ENCODE measurements at places on chromosomes 6 and 20.

GRCh38 chr6:37802810-37803209 lies 16.7 kb upstream of the ZFAND3 start:
- DNase-seq: no peak

- peak; percentile 40 for DNase-seq
Measured at GRCh38 chr6:27545271-27546046, 72.6 kb upstream of the ZNF184 start.

DNA sequence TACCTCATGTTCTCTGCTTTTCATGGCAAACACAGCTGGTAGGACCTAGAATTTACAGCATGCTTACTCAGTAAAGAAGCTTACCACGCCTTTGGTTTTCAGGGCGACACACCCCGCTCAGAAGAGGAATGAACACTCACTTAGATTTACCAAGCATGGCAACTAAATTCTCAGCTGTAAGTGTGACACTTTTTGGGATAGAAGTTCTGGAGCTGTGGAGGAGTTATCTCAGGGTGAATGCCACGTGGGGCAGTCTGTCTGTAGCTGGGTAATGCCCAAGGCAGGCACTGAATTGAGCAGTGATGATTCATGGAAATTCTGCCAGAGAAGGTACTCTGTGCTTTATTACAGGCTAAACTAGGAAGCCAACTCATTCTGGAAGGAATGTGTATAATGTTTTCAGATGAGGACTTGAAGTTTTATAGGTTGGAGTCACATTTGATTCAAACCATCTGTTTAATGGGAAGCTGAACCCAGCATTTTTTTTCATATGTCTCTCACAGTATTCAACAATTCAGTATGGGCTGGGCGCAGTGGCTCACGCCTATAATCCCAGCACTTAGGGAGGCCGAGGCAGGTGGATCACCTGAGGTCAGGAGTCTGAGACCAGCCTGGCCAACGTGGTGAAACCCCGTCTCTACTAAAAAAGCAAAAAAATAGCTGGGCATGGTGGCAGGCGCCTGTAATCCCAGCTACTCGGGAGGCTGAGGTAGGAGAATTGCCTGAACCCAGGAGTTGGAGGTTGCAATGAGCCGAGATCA lies 3.5 kb upstream of the PRIM2 start:
- DNase-seq: no peak

DNA sequence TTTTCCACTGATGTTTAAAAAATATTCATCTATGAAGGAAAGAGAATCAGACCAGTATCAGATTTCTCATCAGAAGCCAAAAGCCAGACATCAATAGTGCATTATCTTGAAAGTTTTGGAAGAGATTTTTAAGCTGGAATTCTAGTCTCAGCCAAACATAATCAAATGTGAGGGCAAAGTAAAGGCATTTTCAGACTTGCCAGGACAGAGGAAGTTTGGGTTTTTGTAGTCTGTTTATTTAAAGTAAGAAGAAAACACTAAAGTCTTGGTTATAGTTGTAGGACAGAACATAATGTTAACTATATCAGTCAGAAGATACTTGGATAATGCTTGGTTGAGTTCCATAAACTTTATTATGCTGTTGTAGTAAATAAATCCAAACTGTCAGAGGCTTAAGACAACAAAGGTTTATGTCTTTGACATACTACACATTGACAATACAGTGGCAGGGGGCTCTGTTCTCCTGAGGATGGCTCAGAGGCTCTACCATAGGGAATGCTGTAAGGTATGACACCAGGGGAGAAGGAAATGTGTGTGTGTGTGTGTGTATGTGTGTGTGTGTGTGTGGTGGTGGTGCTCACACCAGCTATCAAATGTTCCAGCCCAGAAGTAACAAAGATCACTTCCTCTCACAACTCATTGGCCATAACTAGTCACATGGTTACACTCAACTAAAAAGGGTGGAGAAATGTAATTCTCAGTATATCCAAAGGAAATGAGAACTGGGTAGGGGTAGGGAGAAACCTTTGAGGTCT lies 26.7 kb upstream of the YWHAB start:
- DNase-seq: no peak

DNA sequence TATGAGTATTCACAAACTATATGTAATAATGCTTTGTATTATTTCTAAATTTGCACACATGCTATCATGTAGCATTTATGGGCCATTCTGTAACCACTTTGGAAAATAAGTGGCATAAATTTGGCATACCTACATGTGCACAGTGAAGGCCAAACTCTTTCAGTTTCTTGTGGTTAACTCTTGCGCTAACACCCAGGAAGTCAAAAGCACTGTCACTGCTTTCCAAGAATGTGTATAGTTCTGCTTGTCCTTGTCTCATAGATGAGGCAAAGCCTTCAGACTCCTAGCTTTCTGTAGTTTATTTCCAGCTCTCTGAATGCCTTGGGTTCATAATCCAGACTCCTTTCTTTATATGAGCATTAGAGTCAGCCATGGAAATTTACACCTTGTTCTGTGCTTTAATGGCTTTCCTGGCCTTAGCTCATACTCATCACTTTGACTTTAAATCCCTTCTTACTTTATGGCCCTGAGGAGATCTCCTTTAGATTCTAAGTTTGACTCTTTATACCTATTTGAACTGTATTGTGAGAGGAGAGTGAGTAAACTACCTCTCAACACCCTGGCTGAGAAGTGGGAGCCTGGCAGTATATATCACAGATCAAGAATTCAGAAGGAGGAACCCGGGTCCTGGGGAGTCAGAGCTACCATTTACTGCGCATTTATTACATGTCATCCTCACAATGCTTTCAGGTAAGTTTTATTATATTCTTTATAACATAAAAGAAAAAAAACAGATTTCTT lies 949 bp upstream of the SLC17A3 start:
- no peak for DNase-seq

DNA sequence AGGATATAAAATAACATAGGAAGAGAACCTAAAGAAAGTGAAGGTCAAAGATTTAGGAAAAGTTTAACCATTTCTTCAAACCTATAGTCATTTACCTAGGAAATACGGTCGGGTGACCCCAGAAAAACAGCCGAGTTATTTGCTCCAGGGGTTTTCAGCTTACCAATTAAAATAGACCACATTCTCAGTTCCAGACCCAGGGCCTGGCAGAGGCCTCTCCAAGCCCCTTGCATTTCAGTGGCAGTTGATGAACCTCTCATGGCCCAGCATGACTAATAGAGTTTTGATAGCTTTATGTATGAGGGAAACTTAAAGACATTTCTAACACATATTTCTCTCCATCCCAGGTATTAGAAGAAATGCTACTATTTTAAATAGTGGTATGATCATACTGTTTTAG lies 113.5 kb downstream of the OGFRL1 start:
- DNase-seq: no peak

- DNase-seq: no peak
Measured at GRCh38 chr6:16388488-16388887, 150.1 kb downstream of the GMPR start.

GRCh38 chr6:120055071-120055470 lies 705.5 kb upstream of the MAN1A1 start:
- DNase-seq: no peak

DNA sequence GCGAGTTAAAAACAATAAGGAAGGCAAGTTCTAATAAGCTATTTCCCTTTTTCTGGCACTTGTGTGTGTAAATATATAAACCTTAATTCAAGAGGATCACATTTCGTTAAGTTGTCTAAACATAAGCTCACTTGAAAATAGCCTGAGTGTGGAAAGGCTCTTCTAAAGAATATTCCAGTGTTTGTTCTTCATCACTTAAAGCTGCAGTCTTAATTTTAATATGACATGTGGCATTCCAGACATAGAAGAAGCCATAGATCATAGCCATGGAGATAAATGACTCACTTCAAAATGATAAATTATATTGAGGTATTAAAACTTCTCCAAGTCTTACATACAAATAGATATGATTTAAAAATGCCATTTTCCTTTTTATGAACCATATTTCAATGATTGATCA lies 42.1 kb downstream of the IYD start:
- DNase-seq: no peak

DNA sequence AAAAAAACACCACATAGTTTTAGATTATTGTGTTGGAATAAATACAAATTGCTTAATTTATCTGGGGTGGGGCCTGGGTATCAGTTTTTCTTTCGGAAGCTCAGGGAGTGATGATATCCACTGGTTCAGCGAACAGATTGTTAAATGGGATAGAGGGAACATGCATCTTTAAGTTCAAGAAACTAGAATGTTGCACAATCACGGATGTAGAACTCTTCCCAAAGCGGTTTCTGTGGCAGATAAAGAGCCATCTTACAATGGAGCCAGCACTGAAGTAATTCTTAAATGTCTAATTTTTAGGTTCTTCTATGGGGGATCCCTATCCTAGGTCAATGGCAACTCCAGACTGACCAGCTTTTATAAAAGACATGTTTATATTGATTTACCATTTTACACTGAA lies 9.7 kb upstream of the RMND1 start:
- DNase-seq: no peak

DNA sequence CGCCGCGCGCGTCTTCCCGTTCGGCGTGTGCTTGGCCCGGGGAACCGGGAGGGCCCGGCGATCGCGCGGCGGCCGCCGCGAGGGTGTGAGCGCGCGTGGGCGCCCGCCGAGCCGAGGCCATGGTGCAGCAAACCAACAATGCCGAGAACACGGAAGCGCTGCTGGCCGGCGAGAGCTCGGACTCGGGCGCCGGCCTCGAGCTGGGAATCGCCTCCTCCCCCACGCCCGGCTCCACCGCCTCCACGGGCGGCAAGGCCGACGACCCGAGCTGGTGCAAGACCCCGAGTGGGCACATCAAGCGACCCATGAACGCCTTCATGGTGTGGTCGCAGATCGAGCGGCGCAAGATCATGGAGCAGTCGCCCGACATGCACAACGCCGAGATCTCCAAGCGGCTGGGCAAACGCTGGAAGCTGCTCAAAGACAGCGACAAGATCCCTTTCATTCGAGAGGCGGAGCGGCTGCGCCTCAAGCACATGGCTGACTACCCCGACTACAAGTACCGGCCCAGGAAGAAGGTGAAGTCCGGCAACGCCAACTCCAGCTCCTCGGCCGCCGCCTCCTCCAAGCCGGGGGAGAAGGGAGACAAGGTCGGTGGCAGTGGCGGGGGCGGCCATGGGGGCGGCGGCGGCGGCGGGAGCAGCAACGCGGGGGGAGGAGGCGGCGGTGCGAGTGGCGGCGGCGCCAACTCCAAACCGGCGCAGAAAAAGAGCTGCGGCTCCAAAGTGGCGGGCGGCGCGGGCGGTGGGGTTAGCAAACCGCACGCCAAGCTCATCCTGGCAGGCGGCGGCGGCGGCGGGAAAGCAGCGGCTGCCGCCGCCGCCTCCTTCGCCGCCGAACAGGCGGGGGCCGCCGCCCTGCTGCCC lies 1.1 kb downstream of the SOX4 start:
- DNase-seq: peak; percentile 3

DNA sequence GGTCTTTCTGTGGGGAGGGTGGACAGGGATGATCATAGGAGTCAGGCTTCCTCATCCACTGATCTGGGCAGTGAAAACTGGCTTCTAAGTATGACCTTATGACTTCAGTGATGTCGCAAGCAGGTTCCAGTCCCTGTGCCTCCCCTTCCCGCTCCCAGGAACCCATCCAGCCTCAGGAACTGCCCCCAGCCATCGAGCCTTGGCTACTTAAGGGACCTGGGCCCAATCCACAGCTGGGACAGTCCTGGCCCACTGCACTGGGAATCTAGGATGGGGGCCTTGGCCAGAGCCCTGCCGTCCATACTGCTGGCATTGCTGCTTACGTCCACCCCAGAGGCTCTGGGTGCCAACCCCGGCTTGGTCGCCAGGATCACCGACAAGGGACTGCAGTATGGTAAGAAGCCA lies at the start of gene LBP:
Gene LBP (plus strand): TSS at position 236 of the 405 bp plus-strand sequence. CDS start 35 bp downstream, at position 271.
- DNase-seq: no peak

- DNase-seq: no peak
Measured at GRCh38 chr6:144119376-144119775, 24.0 kb upstream of the SF3B5 start.

DNA sequence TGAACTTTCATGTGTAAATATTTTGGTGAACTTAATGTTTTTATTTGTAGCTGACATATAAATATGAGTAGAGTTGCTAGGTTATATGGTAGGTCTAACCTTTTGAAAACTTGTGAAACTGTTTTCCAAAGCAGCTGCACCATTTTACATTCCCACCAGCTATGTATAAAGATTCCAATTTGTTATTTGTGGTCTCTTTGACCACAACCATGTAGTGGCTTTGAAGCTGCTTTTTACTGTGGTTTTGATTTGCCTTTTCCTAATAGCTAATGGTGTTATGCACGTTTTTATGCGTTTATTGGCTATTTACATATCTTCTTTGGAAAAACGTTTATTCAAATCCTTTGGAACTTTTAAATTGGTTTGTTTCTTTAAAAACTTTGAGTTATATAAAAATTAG lies 10.3 kb downstream of the CST3 start:
- DNase-seq: no peak

GRCh38 chr20:8876366-8876765 lies 192.5 kb upstream of the PLCB4 start:
- no peak for DNase-seq

GRCh38 chr6:100404051-100404450 lies 60.7 kb downstream of the SIM1 start:
- no peak for DNase-seq

- DNase-seq: no peak
Measured at GRCh38 chr6:157312757-157313156, 10.6 kb downstream of the TMEM242 start.

DNA sequence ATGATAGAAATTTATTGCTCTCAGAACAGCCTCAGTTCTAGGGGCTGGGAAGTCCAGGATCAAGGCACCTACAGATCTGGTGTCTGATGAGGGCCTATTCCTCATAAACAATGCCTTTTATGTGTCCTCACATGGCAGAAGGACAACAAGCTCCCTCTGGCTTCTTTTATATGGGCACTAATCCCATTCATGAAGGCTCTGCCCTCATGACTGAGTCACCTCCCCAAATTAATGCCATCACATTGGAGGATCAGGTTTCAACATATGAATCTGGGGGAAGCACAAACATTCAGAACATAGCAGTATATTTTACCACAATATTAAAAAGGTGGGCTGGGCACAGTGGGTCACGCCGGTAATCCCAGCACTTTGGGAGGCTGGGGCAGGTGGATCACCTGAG lies 58.5 kb upstream of the CCN6 start:
- no peak for DNase-seq

GRCh38 chr6:91420243-91420642 lies 833.4 kb upstream of the MAP3K7 start:
- DNase-seq: no peak

DNA sequence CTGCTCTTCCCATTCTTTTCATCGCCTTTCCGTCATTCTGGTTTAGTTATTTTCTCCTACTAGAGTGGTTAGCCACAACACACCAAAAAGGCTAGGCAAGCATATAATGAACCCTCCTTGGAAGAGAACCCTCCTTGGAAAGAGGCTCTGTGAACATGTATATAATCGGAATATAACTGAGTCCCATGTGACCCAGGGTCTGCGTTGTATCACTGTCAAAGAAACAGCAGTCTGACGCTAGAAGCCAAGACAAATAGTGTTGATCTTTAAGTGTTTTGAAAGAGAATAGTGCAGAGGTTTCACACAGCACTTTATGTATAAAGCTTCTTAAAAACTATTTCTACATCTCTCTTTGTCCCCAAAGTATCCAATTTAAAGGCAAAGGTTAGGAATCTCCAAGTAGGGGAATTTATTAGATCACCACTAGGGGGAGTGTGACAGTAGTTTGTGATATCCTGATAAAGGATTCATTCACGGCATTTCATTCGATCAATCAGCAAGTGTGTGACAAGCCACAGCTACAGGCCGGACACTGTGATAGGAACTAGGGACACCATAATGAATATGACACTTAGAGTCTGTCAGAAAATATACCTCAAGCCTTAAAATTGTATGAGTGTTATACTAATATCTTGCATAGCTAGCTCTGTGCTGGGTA lies 395.3 kb downstream of the CD109 start:
- DNase-seq: no peak
